ENCODE measurements at places on chromosomes 7 and 10.
A peak's percentile ranks its signal among the peaks of the same experiment; 100 is the strongest.

DNA sequence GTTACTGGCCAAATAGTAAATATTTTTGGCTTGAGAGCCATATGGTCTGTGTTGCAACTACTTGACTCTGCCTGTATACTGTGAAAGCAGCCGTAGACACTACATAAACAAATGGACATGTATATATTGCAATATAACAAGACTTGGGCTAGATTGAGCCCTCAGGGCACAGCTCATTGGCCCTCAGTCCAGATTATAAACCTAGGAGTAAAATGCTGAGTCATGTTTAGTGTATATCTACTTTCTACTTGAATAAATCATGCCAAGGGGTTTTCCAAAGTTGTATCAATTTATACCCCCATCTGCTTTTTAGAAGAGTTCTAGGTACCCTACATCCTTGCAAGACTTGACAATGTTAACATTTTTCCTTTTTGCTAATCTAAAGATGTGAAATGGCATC, 27.4 kb upstream of the POU6F2 start:
- DNase-seq = no peak

- no peak for DNase-seq
Observed at GRCh38 chr10:34184397-34184796, 630.7 kb downstream of the PARD3 start.

DNA sequence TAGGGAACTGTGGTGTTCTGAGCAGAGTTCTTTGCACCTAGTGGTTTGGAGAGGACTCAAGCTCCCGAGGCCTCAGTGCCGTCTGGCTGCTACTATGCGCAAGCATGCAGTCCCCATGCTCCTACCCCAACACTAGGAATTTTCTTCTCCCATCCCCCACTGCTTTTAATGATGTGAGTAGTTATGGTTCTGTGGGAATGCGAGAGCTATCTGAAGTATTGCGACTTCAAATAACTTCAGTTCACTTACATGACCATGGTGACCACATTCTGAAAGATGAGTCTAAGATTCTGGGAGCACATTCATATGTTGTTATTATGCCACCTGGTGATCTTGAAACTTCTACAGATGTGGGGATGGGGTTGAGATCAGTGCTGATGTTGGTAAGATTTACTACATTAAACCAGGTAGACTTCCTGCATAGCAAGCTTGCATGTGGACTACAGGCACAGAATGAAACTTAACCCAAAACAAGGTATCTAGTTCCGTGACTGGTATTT, 24.6 kb downstream of the HTR5A start:
- no peak for DNase-seq

DNA sequence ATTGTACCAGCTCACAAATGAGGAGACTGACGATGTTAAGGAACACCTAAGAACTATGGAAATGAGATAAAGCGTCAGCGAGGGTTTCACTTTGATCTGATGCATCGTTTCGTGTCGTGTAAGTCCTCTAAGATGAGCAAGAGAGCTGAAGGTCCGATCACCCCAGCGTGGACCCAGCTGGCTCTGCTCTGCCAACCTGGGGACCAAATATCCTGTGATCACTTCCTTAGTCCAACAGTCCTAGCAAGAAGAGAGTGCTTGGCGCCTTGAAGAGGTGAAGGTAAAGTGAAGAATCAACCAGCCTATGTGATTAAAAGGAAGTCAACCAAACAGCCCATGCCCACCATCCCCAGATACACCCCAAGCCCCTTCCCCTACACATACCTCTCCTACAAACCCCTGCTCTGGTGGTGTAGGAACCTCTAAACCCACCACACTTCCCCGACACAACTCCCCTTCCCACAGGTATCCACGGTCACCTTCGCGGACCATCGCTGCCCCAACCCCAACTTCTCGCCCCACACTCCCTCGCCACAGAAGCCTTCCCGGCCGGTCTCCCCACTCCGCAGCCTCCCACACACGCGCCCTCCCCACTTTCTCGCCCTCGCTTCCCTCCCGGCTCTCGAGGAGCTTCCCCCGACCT, 722 bp downstream of the UPF2 start:
- DNase-seq = peak; percentile 24

DNA sequence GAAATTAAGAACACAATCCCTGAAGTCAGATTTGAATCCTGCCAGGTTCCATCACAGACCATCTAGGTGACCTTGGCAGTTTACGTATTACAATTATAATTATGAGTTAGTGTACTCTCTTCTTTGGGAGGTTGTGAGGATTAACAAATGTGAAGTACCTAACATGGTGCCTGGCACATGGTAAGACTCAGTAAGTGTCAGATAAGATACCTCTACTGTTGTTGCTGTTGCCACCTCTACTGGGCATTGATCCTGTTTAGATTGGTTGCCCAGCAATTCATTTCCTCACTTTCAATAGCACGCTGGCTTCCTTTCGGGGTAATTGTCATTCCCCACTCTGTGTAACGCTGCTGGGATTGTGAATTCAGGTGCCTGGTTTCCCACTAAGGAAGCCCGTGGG, 31.7 kb upstream of the HGF start:
- no peak for DNase-seq

DNA sequence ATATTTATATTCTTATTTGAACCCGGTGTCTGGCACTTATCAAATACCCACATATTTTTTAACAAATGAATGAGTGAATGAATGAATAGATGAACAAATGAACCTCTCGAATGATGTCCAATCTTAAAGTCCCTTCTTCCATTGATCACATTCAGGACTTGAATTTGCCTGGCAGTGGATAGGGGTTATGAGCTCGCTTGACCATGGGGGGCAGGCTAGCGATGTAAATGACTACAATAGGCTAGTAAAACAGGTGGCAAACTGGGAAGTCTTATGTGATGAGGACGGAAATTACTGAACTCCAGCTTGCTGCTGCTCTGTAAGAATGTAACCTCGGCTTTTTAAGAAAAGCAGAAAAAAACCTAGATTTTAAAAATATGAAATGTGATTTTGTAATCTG, 247.7 kb upstream of the DKK1 start:
- DNase-seq = no peak

GRCh38 chr10:18005781-18006456, 54.2 kb downstream of the SLC39A12 start:
- no peak for DNase-seq

- DNase-seq = no peak
Observed at GRCh38 chr7:142334236-142334635, 76.4 kb upstream of the PRSS58 start.

DNA sequence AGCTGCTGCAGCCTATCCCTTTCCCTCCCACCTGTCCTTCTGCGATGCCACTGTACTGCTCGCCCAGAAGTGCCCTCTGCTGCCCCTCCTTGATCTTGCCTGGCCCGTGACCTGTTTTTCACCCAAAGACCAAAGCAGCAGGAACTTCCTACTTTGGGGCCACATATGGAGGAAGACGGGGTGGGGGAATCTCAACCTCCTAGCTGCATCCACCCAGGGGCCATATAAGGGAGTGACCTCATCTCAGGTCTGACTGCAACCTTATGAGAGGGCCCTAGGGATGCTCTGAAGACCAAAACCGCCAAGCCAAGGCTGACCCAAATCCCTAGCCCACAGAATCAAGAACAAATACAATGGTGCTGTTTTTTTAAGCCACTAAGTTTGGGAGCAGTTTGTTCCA, 15.7 kb downstream of the PRKCQ start:
- DNase-seq = no peak

GRCh38 chr10:75029420-75029819, 82.0 kb upstream of the SAMD8 start:
- no peak for DNase-seq

DNA sequence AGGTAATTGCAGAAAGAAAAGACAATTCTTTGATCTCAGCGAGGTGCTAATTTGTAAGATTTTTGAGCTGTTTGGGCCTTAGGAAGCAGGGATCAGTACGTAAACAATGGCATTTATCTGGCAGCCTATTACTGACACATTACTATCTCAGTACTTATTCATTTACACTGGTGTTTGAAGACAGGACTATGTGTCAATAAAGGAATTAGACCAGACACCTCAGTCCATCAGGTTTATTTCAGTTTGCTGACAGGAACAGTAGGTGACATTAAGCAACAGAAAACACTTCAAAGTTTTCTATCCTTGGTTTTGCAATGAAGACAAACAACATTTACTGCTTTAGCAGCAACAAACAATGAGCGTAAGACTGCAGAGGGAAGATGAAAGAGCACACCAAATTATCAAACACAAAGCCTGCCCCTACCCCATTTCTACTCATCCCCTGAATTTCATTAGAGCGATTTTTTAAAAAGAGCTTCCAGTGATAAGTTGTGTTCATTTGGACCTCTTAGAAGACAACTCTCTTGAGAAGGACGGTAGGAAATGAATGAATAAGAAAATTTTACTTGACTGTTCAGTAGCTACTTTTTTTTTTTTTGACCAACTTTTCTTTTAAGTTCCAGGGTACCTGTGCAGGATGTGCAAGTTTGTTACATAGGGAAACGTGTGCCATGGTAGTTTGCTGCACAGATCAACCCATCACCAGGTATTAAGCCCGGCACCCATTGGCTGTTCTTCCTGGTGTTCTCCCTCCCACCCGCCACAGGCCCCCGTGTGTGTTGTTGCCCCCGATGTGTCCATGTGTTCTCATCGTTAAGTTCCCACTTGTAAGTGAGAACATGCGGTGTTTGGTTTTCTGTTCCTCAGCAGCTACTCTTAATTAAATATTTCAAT, 138.8 kb downstream of the DKK1 start:
- DNase-seq = no peak

DNA sequence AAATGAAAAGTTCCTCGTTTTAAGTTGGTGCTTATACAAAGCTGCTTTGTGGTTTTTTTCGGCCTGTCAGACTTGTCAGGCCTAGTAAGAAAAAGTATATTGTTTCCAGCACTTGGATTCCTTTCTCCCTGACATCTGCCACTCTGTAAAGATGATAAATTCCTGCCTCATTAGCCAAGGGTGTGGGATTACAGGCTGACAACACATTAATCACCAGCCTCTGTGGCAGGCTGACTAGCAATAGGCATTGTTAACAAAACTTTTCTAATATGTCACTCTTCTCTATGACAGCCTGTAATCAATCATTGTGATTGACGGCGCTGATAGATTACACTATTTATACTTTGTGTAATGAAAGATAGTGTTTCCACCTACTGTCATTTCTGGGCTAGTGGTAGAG, 682.5 kb downstream of the LRMDA start:
- DNase-seq = no peak

GRCh38 chr7:149873970-149874643, 338 bp downstream of the ATP6V0E2 start:
- DNase-seq = no peak

DNA sequence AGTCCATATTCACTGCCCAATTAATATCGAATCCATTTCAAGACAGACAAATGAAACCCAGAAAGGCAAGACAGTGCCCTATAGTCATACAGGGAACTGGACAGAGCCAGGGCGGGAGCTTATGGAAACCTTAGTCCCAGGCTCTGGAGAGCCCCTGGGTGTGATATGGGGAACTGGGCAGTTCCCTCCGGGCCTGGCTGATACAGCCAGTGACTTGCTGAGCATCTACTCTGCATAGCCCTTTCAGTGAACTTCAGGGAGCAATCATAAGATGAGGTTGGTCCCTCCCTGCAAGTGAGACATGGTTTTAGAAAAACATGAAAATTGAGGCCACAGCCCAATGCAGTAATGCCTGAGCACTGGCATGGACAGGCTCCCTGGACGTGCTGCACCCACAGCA, 241.9 kb downstream of the GRID1 start:
- no peak for DNase-seq

DNA sequence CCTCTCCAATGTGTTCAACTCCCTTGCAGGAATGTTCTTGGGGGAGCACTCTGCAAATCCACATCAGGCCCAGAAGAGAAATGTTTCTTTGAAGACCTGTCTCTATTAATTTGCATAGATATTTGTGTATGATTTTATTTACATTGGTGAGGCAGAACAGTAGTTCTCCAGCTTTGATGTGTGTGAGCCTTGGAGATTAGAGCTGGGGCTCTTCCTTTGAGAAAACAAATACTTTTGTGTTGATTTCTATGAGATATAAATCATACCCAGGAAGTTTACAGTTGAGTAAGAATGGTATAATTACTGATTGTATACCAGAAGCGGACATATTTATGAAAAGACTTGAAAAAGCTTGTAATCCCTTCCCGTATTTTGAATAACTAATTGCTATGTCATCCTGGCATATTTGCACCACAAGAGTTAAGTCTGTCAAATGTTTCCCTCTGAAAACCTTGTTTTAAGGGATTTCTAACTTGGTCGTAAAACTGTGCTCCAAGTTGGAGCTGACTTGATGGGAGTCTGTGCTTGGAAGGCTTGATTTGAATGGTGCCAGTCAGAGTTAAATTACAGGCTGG, 468.5 kb downstream of the LRMDA start:
- DNase-seq = no peak

DNA sequence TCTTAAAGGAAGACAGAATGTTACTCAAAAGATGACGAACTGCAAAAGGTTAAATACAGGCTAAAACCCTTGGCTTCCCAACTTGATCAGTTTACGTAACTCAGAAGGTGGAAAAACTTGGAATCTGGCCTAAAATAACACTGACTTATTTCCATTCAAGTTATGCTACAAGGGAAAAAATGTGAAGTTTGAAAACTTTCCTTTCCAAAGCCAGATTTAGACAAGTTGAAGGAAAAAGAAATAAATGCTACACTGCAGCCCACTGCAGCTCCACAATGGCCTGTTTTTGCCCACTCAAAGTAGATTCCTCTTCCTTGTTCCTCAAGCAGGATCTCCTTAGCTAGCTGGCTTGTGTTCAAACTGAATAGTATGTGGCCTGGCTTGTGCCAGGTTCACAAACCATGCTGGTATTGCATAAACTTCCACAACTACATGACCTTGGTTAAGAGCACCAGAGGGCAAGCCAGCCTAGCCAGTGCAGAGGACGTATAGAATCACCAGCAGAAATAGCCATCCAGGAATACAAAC, 166.2 kb downstream of the CPEB3 start:
- no peak for DNase-seq

GRCh38 chr10:70916241-70916640, 27.9 kb upstream of the PCBD1 start:
- no peak for DNase-seq

GRCh38 chr10:60817398-60817805, 39.1 kb downstream of the CDK1 start:
- DNase-seq = no peak

GRCh38 chr10:118148247-118148646, 101.5 kb upstream of the RAB11FIP2 start:
- DNase-seq = no peak

GRCh38 chr10:14074062-14074884, 256.5 kb downstream of the FRMD4A start:
- no peak for DNase-seq

GRCh38 chr10:42690449-42691360, 52.3 kb upstream of the ZNF33B start:
- peak; percentile 15 for DNase-seq

All from D341Med (cell line).